Tibial nerve (tissue), 4 donors: ENCODE measurements at places on chromosomes 4 and X. TPM values are rescaled to one million over a fixed set of nuclear protein-coding genes. Genes with fewer than 3 reads are reported as not detected.

GRCh38 chr4:175905925-175906324 is 93.9 kb upstream of the GPM6A start:
- H3K27ac ChIP-seq: no peak overlapping the region
- no peak for DNase-seq
- no peak overlapping the region for H3K4me3 ChIP-seq
- H3K36me3 ChIP-seq: no peaks in the 10 kb centered on the region
- H3K27me3 ChIP-seq: no peaks in the 10 kb centered on the region

GRCh38 chrX:42399632-42400024 is 378.3 kb downstream of the PPP1R2C start:
- H3K4me1 ChIP-seq: no peaks in the 10 kb centered on the region
- no peak for DNase-seq
- no peak overlapping the region for H3K27ac ChIP-seq
- H3K36me3 ChIP-seq: no peaks in the 10 kb centered on the region

DNA sequence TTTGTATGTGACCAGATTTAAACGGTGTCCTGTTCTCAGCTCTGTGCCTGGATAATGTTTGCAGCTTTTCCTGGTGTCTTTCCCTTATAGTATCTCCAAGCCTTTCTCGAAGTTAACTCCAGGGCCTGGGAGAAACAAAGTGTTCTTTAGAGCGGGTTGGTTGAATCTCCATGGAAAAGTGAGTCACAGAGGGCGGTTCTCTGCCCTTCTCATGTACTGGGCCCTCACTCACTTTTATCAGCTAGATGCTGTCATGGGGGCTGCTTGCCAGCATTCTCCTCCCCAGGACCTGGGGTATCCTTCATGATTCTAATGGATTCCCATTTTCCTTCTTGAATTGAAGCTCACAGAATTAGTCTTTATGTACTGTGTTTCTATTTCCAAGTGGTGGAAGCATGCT is 46.1 kb upstream of the MAGEC2 start:
- no peaks in the 10 kb centered on the region for H3K27me3 ChIP-seq
- no peaks in the 10 kb centered on the region for H3K4me1 ChIP-seq
- H3K27ac ChIP-seq: no peak overlapping the region
- no peak for DNase-seq
- no peak overlapping the region for H3K4me3 ChIP-seq
- no peaks in the 10 kb centered on the region for H3K36me3 ChIP-seq

- H3K36me3 ChIP-seq: no peaks in the 10 kb centered on the region
- no peak overlapping the region for H3K27ac ChIP-seq
- H3K27me3 ChIP-seq: no peaks in the 10 kb centered on the region
- H3K4me3 ChIP-seq: no peak overlapping the region
- no peak for DNase-seq
- H3K4me1 ChIP-seq: no peaks in the 10 kb centered on the region
These were observed 10.9 kb upstream of the SYTL5 start for GRCh38 chrX:37995428-37995827.

- no peaks in the 10 kb centered on the region for H3K36me3 ChIP-seq
- no peak for DNase-seq
- H3K4me3 ChIP-seq: no peak overlapping the region
- H3K27ac ChIP-seq: no peak overlapping the region
- H3K4me1 ChIP-seq: no peaks in the 10 kb centered on the region
These were observed 93.1 kb downstream of the SORCS2 start for GRCh38 chr4:7285244-7286094.

GRCh38 chr4:7924570-7924969 is 15.1 kb downstream of the AFAP1 start:
- DNase-seq: no peak
- no peaks in the 10 kb centered on the region for H3K36me3 ChIP-seq
- no peak overlapping the region for H3K27ac ChIP-seq
- H3K4me3 ChIP-seq: no peak overlapping the region
- no peaks in the 10 kb centered on the region for H3K27me3 ChIP-seq

- no peak for DNase-seq
- H3K4me1 ChIP-seq: peaks cover 5% of the 10 kb centered on the region
- no peak overlapping the region for H3K4me3 ChIP-seq
- peaks cover 55% of the 10 kb centered on the region for H3K27me3 ChIP-seq
These were observed 4.0 kb downstream of the PPP2R2C start for GRCh38 chr4:6468376-6468775.

- H3K4me1 ChIP-seq: no peaks in the 10 kb centered on the region
- H3K27ac ChIP-seq: no peak overlapping the region
- no peaks in the 10 kb centered on the region for H3K36me3 ChIP-seq
- no peaks in the 10 kb centered on the region for H3K27me3 ChIP-seq
These were observed 68.8 kb downstream of the DDX60L start for GRCh38 chr4:168411318-168412150.

DNA sequence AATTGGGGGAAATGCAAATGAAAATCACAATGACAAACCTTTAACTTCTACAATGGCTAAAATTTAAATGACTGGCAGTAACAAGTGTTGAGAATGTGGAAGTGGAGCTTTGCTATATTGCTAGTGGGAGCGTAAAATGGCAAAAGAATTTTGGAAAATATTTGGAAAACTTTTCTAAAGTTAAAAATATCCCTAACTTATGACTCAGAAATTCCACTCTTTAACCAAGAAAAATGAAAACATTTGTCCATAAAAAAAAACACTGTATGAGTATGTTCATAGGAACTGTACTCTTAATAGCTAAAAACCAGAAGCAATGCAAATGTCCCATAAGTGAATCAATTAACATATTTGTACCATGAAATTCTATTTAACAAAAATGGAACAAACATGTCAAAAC is 3.6 kb downstream of the TBCK start:
- H3K4me1 ChIP-seq: peaks cover 12% of the 10 kb centered on the region
- peaks cover 9% of the 10 kb centered on the region for H3K36me3 ChIP-seq
- H3K27ac ChIP-seq: no peak overlapping the region
- DNase-seq: no peak

DNA sequence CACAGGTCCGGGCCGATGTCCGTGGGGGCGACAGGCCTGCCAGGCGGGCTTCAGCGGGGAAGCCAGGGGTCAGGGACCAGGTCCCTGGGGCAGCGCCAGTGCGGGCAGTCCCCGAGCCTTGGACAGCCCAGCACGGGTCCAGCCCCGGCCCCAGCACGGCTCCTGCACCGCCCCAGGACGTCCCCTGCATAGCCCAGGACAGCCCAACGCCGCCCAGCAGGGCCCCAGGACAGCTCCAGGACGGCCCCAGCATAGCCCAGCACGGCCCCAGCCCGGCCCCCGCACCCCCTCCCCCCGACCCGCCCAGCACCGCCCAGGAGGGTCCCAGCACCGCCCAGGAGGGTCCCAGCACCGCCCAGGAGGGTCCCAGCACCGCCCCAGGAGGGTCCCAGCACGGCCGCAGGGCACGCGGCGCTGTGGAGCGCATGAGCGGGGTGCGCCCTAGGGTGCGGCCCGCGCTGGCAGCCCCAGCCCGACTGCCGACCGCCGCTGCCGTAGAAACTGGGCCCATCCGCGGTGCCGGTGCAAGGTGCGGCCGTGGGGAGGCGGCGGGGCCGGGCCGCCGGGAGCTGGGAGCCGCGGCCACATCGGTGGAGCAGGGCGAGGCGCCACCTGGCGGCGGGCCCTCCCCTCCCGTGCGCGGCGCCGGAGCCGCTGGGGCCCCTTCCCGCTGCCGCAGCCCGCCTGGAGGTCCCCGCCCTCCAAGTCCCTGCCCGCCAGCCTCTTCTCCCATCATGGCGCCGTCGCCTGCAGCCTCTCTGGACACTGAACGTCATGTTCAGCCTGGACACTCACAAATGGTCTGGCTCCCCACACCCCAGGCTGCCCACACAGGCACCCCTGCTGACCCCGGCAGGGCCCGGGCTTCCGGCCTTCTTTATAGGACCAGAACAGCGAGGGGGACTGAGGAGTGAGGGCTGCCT is 106.8 kb upstream of the NKX1-1 start:
- H3K4me3 ChIP-seq: no peak overlapping the region
- no peaks in the 10 kb centered on the region for H3K36me3 ChIP-seq
- peaks cover 75% of the 10 kb centered on the region for H3K27me3 ChIP-seq
- no peak overlapping the region for H3K27ac ChIP-seq
- no peaks in the 10 kb centered on the region for H3K4me1 ChIP-seq

GRCh38 chrX:39016556-39016955 is 215.3 kb downstream of the MID1IP1 start:
- no peak overlapping the region for H3K27ac ChIP-seq
- H3K36me3 ChIP-seq: no peaks in the 10 kb centered on the region
- no peak for DNase-seq
- H3K4me1 ChIP-seq: peaks cover 19% of the 10 kb centered on the region
- no peak overlapping the region for H3K4me3 ChIP-seq
- H3K27me3 ChIP-seq: no peaks in the 10 kb centered on the region

- no peaks in the 10 kb centered on the region for H3K4me1 ChIP-seq
- H3K27ac ChIP-seq: no peak overlapping the region
- H3K36me3 ChIP-seq: no peaks in the 10 kb centered on the region
- H3K27me3 ChIP-seq: no peaks in the 10 kb centered on the region
These were observed 86.6 kb downstream of the NR3C2 start for GRCh38 chr4:148355442-148356123.

DNA sequence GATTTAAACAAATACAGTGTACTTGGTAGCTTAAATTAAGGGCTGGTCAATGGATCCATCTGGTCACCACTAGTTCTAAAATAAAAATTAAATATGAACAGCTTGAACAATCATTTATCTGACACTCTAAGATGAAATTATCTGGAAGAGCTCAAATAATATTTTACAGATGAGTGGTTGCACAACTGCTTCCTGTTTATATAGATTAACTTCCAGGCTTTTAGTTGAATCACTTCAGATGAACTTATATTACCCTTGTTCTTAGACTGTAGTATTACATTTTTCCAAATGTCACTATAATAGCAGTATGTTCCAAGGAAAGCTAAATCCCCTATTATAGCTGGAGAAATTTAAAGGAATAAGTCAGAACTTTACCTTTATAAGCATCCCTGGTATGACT is 92.4 kb upstream of the SMIM10 start:
- H3K27me3 ChIP-seq: no peaks in the 10 kb centered on the region
- no peak overlapping the region for H3K4me3 ChIP-seq
- no peaks in the 10 kb centered on the region for H3K36me3 ChIP-seq
- DNase-seq: no peak
- H3K27ac ChIP-seq: no peak overlapping the region
- H3K4me1 ChIP-seq: no peaks in the 10 kb centered on the region

DNA sequence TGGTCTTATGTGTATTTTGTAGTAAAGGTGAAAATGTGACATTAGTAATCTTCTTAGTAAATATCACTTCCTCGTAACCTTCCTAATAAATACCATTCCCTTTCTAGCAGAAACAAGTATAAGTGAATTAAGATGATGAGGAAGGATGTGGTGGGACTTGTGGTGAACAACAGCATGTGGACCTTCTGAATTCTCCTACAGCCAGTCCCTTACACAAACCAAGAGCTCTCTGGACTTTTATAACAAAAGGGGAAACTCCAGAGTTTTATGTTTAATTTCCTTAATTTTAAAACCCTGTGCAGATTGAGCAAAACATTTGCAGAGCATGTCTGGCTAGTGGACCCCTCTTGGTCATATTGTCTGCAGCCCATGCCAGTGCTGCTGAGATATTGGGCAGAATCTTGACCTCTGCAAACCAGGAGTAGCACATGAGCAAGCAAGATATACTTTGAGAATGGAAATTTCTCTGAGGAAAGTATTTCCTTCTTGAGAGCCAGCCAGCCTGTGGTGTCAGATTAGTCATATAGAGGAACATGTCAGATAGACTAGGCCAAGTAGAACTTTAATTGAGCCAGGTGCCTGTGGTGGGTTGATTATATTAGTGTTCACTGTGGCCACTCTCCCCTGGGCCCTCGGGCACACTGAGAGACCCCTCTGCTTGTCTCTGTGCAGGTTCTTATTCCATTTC is 328.2 kb downstream of the DKK2 start:
- no peak overlapping the region for H3K4me3 ChIP-seq
- no peaks in the 10 kb centered on the region for H3K4me1 ChIP-seq
- no peak for DNase-seq
- H3K36me3 ChIP-seq: no peaks in the 10 kb centered on the region

- H3K27me3 ChIP-seq: no peaks in the 10 kb centered on the region
- H3K4me3 ChIP-seq: no peak overlapping the region
- no peak overlapping the region for H3K27ac ChIP-seq
These were observed 93.7 kb downstream of the SHOX start for GRCh38 chrX:724256-724655.

DNA sequence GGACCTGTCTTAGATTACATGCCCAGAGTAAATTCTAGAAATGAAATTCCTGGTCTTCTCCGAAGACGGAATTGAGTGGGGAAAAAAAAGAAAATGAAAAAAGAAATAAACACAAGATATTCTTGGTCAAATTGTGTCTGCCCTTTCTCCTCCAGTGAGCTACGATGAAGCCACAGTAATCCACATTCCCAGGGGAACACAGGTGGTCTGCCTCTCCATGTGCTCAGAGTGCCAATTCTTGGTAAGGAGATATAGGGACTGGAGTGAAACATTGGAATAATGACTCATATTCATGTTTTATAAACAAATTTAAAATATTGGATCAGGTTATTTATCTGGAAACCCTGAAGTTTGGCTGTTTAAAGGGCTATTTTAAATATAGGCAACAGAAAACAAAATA is 54.2 kb upstream of the MGST2 start:
- H3K4me1 ChIP-seq: peaks cover 31% of the 10 kb centered on the region
- no peak for DNase-seq
- no peak overlapping the region for H3K27ac ChIP-seq
- no peaks in the 10 kb centered on the region for H3K27me3 ChIP-seq

DNA sequence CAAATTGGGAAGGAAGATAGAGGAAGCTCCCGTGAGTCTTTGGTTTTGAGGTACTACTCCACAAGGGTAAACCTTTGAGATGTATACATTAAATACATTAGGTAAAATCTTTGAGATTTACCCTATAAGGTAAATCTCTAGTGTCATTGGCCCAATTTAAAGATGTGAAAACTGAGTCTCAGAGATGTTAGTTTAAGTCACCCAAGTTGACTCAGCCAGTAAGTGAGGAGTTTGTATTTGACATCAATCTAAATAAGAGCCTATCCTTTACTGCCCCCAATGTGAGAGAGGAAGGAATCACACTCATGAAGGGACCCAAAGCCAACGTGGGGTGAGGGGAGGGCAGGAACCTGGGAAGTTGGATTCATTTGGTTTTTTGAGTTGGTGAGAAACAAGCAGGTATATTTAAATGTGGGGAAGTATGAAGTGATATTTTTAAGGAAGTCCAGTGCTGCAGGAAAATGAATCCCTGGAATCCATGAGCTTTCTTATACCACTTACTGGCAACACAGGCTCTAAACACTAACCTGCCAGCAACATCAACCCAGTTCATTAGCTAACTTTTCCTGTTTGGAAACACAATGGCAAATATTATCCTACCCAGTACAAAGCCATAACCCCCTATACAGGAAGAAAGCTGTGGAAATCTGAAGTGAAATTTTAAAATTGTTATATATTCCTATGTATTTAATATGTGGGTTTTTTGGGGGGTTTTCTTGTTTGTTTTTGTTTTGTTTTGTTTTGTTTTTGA is 55.3 kb downstream of the PALLD start:
- no peak for DNase-seq
- H3K27me3 ChIP-seq: no peaks in the 10 kb centered on the region
- no peak overlapping the region for H3K4me3 ChIP-seq
- no peaks in the 10 kb centered on the region for H3K36me3 ChIP-seq

- H3K27ac ChIP-seq: no peak overlapping the region
- H3K4me1 ChIP-seq: no peaks in the 10 kb centered on the region
- H3K36me3 ChIP-seq: no peaks in the 10 kb centered on the region
- H3K4me3 ChIP-seq: no peak overlapping the region
- no peaks in the 10 kb centered on the region for H3K27me3 ChIP-seq
These were observed 46.1 kb downstream of the SLIT2 start for GRCh38 chr4:20297783-20298182.

- H3K27ac ChIP-seq: no peak overlapping the region
- H3K27me3 ChIP-seq: no peaks in the 10 kb centered on the region
- H3K4me3 ChIP-seq: no peak overlapping the region
These were observed 65.7 kb upstream of the MID1 start for GRCh38 chrX:10685923-10686595.

Gene MAGEA11
- not detected for total RNA-seq

Gene LIN54
- total RNA-seq: 9.4 TPM

Gene TNIP3
- total RNA-seq: not detected

Gene MID2
- total RNA-seq: 17.1 TPM

Gene USP51
- total RNA-seq: 1.3 TPM
